Stimulated activated effector memory CD8-positive, alpha-beta T cell treated with anti-CD3 and anti-CD28 coated beads, Interleukin-12 subunit alpha, Interleukin-12 subunit beta, amount 100 ng/mL, for 72 hours (primary cell): ENCODE measurements at places on chromosomes 3 and 15.

- DNase-seq: no peak
Measured at GRCh38 chr3:50161320-50161719, 6.2 kb downstream of the SEMA3F start.

DNA sequence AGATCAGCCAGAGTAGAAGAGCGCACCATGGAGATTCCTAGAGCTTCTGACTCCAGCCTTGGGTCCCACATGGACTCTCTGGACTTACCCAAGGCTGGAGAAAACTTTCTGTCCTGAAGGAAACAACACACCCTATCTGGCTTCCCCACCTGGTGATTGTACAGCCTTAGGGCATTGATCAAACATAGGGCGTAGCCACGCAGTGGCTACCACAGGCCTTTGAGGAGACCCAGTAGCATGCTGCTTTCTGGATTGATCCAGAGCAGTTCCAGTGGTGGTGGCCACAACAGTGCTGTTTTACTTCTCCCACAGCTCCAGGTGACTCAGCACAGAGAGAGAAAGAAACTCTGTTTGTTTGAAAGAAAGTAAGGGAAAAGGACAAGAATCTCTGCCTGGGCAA, 23.5 kb downstream of the PYDC2 start:
- no peak for DNase-seq

GRCh38 chr3:24110051-24110450, 165.0 kb downstream of the NR1D2 start:
- DNase-seq: no peak

GRCh38 chr3:187810021-187810446, 64.8 kb upstream of the BCL6 start:
- DNase-seq: no peak

GRCh38 chr3:73511571-73512525, 112.9 kb downstream of the PDZRN3 start:
- no peak for DNase-seq

DNA sequence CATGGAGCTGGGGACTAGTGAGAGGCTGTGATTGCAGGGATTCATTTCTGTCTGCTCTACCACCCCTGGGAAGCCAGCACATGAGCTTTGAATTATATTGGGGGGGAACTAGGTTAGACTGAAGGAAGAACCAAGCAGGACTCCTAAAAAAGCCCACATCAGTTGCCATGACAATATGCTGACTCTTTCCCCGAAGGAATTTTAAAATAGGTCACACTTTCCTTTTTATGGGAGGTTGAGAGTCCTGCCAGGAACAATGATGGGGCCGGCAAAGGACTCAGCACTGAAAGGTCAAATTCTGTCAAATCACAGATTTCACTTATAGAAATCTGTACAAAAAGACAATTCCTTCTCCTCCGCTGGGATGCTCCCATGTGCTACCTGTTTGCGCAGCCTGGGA, 130.8 kb downstream of the ZNF621 start:
- no peak for DNase-seq

DNA sequence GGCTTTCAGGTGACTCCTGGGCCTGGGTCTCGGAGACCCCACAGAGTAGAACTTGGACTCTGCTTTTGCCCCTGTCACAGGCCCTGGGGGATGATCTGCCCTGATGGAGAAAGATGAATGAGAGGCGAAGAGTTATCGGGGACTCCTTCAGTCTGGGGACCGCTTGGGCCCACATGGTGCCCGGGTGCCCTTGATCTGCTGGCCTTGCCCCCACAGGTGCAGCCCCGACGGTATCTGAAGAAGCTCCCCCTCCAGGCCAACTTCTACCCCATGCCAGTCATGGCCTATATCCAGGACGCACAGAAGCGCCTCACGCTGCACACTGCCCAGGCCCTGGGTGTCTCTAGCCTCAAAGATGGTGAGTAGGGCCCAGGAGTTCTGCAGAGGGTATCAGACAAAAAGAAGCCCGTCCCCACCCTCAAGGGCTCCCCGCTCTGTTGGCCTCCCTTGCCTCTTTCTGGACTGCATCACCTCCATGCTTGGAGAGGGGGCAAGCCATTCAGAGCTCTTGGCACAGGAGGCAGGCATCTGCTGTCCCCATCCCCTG, 10.4 kb downstream of the MAN2A2 start:
- no peak for DNase-seq

GRCh38 chr15:44718180-44718926, 7.0 kb downstream of the B2M start:
- DNase-seq: no peak

DNA sequence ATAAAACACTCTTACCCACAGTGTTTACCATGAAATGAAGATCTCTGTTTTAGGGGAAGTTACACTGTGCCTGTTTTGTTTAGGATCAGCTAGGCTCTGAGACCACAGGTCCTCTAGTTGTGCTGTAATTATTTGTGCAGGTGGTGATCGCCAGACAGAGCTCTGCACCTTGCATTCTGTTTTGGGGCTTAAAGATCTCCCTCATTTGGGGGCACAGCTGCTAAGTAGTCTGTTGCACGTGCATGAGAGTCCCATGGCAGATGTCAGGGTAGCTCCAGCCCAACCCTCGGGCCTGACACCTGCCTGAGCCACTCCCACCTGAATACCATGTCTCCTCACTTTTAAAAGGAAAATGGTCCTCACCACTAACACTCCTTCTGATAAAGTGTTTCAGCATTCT, 12.4 kb downstream of the C3orf20 start:
- DNase-seq: no peak

- no peak for DNase-seq
Measured at GRCh38 chr3:46674031-46674845, 19.2 kb downstream of the ALS2CL start.

- no peak for DNase-seq
Measured at GRCh38 chr3:172869368-172869771, 118.8 kb downstream of the ECT2 start.

DNA sequence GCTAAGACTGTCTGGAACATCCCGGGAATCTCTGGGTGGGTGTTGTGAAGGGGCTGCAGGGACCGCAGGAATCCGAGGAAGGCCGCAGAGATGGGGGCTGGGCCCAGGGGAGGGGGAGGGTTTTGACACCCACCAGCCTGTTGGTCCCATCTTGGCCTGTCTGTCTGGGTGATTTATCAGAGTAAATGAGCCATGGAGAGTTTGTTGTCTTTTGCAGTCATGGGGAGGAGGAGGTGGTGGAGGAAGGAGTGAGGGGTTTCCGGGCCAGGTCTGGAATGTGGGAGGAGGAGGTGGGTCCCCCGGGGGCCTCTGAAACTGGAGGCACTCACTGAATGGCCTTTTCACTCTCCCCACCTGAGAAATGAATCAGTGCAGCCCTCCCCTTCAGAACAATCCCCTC, 11.5 kb downstream of the SEMA3F start:
- no peak for DNase-seq

DNA sequence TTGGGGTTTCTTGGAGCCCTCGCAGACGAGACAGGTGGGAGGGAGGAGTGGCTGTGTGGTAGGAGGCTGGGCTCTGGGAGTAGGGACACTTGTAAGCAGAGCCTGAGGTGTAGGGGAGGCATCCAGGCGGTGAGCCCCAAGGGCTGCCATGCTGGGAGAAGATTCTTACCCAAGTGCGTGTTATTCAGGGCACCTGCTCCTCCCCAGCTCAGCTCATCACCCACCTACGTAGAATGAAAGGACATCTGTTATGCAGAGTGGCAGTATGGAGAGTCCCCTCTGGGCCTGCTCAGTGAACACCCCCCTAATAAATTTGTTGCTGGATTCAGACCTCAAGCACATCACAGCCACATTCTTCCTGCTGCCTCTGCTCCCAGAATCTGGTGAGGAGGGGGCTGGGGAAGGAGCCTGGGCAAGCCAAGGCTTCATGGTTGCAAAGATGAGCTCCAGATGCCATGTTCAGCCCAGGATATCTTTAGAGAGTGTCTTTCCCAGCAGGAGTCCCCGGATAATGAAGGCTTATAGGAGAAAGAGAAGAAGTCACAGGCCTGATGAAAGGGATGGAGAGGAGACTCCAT, 261.8 kb downstream of the EPHB1 start:
- no peak for DNase-seq

DNA sequence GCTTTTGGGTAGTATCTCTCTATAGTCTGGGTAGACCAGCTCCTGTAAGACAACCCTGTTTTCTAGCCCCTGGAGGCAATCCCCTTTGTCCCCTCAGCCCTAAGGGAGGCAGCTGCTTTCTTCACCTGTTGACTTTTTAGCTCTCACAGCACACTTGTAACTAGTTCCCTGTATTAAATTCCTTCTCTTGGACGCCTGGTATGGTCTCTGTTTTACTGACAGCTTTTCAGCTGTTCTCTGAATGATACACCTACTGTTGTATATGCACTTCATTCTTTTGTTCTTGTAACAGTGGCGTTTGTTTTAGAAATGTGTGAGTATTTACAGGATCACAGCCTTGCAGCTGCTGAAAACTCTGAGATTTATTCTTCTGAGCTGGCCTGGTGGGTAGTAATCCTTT, 413.0 kb upstream of the RBMS3 start:
- no peak for DNase-seq

DNA sequence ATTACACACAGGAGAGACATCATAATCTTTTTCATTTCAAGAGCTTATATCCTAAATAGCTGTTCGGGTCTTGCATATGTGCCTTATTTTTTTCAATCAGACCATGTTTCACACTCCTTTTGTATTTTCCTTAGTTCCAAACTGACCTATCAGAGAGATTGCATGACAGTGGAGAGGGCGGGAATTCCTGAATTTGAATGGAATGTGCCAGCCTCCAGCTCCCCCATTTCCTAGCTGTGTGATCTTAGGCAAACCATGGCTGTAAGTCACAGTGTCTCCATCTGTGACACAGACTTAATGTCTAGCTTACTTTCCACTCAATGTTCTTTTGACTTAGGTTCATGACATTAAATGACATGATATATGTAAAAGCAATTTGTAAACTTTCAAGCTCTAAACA, 62.0 kb upstream of the CSTA start:
- no peak for DNase-seq

DNA sequence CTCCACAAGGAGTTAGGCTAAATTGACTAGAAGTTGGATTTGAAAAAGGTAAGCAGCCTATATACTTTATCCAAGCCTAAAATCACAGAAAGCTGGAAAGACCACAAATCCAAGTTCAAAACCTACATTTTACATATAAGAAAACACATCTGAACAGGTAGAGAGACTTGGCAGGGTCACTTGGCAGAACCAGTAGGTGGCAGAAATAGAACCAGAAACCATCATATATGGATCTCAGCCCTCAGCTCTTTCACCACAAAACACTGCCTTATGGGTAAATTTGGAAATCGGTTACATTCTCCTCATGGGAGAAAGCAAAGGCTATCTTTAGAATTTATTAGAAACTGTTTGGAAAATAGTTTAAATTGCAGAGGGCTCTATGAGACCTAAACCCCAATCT, 44.2 kb downstream of the MKRN2 start:
- DNase-seq: no peak

GRCh38 chr3:120650311-120650710, 31.7 kb downstream of the HGD start:
- no peak for DNase-seq

- DNase-seq: no peak
Measured at GRCh38 chr15:65758242-65758641, 33.9 kb downstream of the DENND4A start.

DNA sequence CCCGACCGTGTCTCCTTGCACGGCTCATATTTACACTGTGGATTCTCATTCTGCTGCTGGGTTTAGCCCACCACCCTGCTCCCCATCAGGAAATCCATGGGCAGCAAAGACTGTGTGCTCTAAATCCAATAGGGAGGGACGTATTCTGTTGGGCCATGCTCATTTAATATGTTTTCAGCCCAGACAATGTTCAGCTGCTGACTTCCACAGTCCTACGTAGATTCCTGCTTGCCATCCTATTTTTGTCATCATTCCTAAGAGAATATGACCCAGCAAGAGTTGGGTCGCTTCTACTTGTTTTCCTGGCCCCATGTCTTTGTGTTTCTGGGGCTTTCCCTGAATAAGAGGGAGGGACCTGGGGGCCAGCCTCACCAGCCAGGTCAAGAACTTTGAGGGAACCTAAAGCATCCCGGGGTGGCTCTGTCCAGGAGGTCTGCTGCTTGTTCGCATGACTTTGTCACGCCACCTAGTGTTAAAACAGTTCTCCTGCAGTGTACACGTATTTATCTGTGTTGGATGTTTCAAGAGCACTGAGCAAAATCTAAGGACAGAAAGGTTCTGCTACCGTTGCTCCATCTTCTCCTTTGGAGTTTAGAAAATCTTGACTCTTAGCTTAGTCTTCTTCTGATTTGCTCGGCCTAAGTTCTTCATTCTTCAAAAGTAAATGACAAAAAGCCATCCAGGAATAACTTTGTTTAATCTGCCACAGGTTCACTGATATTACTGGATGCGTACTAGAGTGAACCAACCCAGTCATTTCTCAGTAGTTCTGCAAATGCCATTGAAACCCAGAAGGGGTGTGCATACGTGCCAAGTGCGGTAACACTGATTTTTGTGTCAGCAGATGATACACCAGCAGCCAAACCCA, 79.8 kb upstream of the NR2E3 start:
- DNase-seq: no peak

DNA sequence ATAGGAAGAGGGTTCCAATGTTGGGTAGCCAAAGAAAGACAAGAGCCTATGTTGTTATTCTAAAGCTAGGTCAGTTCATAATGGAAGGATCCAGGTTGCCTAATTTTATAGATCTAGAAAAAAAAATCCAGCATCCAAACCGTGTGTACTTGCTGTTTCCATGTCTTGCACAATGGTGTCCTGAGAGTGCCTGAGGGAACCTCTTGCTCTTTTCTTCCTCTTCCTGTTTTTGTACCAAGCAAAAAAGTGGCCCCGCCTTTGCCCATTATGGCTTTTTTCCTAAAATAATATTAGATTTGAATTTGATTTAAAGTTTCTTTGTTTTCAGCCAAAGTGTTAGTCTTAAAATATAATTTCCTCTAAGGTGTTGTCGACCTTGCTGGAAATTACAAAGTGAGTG, 224.4 kb downstream of the RYR3 start:
- DNase-seq: no peak

- DNase-seq: no peak
Measured at GRCh38 chr15:97759363-97759762, 201.1 kb upstream of the ARRDC4 start.

GRCh38 chr3:124780761-124781475, 50.7 kb downstream of the UMPS start:
- no peak for DNase-seq

DNA sequence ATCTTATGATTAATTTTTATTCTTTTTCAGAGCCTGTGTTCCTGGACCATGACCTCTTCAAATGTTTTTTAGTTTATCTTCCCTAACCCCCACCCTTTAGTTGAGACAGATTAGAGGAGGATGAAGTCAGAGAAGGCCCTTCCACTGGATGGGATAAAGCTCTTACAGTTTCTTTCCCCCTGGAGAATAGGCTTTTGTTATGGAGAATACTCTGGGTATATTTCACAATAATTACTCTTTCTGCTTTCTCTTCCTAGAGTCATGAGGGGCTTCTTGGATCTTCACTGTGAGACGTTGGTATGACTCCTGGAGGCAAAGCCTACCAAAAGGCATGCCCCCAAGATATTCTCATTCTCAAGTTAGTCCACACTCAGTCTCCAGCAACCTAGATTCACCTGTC, 144.4 kb upstream of the THRB start:
- DNase-seq: no peak

GRCh38 chr15:23734862-23735261, 47.8 kb upstream of the NDN start:
- no peak for DNase-seq

- DNase-seq: no peak
Measured at GRCh38 chr3:68228856-68229255, 574.4 kb upstream of the SUCLG2 start.

- DNase-seq: no peak
Measured at GRCh38 chr3:193702967-193703366, 110.0 kb downstream of the OPA1 start.

GRCh38 chr15:58419803-58420524, 11.8 kb upstream of the LIPC start:
- no peak for DNase-seq
